NCI-H446 (cell line): ENCODE measurements at places on chromosomes 1 and 21.

DNA sequence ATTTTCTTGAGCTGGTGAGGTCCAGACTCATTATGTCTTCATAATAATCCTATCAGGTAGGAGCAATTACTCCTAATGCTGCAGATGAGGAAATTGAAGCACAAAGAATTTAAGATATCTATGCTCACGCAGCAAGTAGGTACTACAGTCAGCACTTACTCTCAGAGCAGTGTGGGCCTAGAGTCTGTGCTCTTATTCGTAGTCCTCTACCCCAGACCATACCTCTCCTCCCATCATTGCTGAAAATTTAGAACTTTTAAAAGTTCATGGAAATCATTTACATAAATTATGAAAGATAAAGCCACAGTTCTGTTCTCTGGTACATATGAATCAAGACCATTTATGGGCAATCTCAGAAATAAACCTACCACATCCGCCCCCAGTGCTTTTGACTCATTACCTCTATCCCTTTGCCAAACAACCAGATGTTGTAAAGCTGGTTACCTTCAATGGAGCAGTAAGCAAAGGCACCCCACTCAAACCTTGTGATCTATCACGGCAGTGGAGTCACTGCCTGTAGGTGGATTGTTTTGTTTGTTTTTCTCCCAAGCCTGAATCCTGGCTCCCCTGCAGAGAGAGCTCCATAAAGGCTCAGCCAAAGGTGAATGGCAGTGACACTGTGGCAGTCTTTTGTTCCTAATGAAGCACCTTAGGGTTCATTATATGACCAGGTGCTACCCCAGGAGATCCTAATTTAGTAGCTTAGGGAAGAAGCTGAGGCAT lies 20.9 kb upstream of the MAN1A2 start:
- no peak for DNase-seq

DNA sequence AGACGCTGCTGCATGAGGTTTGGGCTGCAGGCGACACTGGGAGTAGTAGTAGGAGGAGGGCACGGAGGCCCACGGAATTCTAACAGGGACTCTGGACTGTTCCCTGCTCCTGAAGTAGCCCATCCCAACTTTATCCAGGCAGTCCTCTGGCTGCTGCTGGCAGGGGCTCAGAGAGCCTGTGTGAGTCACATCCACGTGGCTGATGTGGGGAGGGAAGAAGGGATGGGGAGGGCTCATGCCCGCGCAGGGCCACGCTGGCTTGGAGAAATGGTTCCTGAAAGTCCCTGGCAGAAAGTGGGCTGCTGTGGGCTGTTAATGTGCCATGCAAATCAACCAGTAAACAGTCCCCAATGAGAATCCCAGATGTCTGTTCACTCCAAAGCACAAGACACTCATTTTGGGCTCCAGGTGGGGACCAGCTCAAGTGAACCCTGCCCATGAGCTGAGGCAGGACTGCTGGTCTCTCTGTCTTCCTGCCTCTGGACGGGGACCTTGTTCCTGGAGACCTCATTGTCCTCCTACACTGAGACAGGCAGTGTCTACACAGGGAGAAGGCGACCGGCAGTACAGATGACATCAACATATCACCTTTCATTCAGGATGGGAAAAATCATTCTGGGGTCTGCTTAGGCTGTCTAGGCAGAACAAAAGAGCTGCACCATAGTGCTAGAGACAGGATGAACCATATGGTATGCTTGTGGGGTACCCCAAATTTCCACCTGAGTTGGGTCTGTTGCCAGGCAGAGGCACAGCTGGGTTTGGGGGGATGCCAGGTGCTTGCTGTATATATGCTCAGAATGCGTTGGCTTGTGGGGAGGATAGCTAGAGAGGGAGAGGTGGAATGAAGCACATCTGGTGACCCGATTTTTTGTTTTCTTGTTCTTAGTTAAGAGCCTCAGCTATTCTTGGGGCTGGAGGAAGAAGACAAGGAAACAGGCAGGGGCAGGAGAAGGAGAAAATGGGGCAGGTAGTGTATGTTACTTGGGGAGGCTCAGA lies 57.9 kb upstream of the FMOD start:
- DNase-seq: peak; percentile 29

- no peak for DNase-seq
Measured at GRCh38 chr1:173364827-173365226, 112.3 kb upstream of the PRDX6 start.

DNA sequence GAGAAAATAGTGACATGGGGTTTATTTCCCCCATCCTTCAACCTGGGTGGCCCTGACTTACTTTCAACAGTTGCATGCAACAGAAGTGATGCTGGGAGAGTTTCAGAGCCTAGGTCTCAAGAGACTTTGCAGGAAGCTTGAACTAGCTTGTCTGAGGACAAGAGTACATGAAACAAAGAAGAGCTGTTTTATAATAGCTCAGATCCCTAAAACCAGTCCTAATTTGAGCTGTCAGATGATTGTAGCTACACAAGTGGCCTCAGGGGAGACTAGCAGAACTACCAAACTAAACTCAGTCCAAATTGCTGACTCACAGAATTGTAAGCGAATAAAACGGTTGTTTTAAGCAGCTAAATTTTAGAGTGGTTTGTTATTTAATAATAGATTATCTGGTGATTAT lies 17.1 kb downstream of the RC3H1 start:
- no peak for DNase-seq

DNA sequence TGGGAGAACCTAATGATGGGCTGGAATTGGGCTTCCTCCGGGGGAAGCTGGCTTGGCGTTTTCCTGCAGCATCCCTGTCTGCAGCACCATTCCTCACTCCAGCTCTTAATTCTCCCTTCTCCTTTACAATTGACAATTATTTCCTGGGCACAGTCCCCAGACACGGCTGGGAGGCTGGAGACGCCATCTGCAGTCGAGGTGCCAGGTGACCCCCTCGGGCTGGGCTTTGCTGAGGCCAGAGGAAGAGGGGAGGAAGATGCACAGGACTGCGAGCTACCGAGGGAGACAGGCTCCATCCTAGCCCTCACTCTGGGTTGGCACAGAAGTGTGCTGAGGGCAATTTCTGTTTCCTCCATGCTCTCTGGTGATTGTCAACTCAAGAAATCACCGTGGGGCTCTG lies 453.8 kb downstream of the PTPRU start:
- DNase-seq: no peak

DNA sequence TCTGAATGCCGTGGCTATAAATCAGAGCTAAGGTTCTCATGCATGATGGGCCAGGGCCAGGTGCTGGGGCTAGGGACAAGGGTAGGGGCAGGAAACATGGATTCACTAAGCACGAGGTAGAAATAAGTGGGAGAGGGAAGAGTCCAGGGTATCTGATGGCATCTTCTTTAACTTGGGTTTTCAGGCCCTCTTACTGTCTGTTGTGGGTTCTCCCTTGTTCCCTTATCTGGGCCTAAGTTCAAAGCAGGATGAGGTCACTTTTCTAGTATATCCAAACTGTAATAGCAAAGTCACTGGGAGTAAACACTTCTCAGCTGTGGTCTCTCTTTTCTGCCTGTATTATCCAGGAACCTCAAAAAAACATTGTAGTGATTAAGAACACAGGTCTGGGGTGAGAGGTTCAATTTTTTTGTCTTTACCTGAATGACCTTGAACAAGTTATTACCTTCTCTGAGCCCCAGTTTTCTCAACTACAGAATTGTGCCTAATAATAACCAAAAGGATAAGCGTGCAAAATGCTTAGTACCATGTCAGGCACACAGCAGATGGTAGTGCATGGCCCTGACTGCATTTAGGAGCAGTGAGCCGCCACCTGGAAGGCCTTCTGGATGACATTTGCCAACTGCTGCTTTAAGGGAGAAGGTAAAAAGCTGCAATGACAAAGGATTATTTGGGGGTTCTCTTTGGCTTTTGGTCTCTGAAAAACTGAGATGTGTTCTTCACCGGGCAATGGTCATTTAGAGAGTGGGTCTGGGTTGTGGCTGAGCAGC lies 53.6 kb upstream of the A3GALT2 start:
- no peak for DNase-seq

DNA sequence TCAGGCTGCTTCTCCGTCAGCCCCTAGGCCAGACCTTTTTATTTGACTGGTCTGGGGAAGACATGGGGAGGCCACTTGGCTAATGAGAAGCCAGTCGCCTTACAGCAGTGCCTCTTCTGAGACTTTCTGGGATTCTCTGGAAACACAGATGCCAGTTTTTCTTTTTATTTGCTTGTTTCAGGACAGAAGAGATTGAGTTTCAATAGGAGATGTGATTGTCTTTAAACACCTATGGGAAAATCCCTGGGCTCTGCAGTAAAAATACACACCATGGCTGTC lies 15.4 kb upstream of the BTG2 start:
- no peak for DNase-seq

DNA sequence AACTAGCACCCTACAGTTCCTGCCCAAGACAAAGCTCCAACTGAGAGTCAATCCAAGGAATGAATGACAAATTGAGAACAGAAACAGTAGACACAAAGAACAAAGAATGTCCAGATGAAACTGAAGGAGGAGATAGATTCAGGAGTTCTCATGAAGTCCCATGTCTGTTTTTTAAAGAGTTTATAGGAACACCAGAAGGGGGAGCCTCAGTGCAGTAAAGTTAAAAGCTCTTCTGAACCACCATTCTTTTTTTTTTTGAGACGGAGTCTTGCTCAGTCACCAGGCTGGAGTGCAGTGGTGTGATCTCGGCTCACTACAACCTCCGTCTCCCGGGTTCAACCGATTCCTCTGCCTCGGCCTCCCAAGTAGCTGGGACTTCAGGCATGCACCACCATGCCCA lies 323.6 kb downstream of the MRPL39 start:
- DNase-seq: no peak

GRCh38 chr21:38942748-38943211 lies 137.1 kb downstream of the ETS2 start:
- no peak for DNase-seq

GRCh38 chr1:112522621-112523020 lies 13.9 kb downstream of the WNT2B start:
- no peak for DNase-seq

DNA sequence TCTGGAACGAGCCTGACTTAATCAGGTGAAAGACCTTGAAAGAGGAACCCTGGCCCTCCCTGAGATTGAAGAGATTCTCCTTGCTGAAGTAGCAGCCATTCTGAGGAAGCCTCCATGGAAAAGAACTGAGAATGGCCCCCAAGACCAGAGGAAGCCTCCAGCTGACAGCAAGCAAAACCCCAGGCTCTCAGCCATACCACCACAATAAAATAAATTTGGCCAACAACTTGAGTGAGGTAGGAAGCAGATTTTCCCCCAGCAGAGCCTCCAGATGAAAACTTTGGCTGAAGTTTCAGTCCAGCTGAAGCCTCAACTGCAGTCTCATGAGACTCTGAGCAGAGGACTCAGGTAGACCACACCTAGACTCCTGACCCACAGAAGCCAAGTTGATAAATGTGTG lies 34.0 kb upstream of the SLAMF9 start:
- DNase-seq: no peak

DNA sequence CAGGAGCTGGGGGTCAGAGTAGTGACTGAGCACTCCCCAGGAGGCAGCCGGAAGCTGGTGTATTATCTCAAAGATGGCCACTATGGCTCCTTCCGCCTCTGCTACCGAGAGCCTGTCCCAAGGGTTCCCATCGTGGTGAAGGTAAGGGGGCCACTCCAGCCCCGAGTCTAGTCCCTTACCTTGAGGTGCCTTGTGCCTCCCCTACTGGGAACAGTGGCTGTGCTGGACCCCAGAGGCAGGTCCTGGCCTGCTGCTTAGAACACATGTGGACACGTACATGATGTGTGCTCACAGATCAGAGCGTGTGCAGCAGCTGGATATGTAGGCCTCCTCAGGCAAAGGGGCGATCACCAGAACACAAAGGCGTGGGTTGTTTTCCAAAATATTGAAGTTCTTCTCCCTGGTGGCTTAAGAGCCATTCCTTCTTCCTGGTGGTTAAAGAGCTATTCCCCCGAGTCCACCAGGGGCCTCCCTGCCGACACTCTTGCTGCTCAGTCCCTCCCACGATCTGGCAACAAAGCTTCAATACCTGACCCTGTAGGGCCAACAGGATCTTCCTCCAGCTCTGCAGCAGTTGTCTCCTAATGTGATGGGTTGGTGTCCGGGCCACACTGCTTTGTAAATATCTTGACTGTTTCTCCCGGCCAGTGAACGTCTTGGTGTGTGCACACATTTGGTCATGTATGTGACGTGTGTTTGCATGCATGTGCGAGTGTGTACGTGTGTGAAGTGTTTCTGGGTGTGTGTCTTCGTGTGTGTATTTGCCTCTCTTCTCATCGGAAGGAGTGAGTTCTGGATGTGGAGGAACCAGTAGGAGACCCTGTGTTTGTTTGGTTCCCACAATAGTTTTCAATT lies 68.4 kb upstream of the TINAGL1 start:
- DNase-seq: no peak

GRCh38 chr1:185467122-185467521 lies 150.1 kb upstream of the IVNS1ABP start:
- DNase-seq: no peak

DNA sequence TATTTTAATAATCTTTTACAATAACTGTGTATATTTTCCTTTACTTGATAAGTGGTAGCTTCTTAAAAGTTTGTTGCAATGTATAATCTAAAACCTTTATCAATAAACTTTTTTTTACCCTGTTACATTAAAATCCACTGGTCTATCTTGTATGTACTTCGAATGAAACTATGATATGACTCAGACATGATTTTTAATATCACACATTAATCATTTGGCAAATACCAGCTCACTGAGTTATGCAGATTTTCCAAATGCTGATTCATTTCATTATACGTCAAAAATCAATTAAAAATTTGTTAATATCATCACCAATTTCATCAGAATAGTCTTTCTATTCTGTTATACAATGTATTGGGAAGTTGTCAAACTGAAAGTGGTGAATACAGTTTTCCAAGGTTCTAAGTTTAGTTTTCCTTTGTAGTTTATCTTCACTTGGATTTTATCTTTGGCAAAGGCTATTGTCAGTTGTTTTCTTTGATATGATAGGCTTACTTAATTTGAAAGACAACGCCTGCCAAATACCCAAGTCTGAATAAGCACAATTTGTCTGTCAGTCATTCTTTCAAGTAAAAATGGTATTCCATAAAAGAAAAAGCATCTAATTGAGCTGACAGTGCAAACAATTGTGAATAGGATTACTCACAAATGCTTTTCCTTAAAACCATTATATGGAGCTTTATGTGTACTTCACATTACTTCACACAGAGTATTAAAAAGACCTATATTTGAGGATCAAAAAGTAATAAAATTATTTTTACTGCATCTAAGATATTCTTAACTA lies 127.0 kb downstream of the NME7 start:
- peak; percentile 65 for DNase-seq

GRCh38 chr1:30371179-30371788 lies 352.1 kb downstream of the MATN1 start:
- DNase-seq: no peak

DNA sequence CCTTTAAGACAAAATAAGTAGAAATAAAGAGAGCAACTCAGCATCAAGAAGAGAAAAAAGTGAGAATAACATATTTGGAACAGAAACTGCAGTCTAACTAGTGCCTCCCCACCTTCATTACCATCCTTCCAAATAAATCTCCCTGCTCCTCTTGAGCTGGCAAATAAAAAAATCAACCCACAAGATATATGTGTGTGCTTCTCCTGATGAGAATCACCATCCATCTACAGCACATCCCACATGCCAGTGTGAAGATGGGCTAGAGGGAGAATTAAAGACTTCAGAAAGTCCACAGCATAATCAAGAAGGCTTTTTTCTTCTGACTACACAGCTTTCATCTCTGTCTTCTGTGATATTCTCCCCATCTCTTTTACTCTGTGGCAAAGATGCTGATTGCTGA lies 244.1 kb downstream of the SPATA17 start:
- DNase-seq: no peak

- no peak for DNase-seq
Measured at GRCh38 chr1:66245691-66246090, 288.3 kb upstream of the SGIP1 start.

GRCh38 chr1:6243053-6243834 lies 735 bp upstream of the HES3 start:
- no peak for DNase-seq

GRCh38 chr1:225827076-225827475 lies 17.2 kb downstream of the EPHX1 start:
- DNase-seq: no peak
